ENCODE measurements at places on chromosomes 1 and 21.

- peak; percentile 59 for DNase-seq
Observed at GRCh38 chr1:204493145-204493983, 1.2 kb downstream of the PIK3C2B start.

- DNase-seq, result no peak
Observed at GRCh38 chr1:169786974-169787373, 7.7 kb downstream of the METTL18 start.

DNA sequence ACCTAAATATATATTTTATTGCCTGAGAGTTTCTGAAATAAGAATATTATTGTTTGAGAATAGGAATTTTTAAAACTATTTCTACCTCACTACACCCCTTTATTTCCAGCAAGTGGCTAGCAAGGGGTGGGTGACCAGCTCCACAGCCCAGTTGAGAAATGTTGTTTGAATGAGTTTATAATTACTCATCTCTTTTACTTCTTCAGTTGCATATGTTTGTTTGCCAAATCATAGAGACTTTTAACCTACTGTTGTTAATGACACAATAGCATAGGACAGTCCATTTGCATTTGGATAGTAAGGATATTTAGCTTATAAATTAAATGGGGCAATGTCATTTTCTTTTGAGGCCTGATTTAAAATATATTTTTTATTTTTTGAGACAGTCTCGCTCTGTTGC, 127.8 kb downstream of the NRDC start:
- DNase-seq, result no peak

GRCh38 chr1:164092603-164093353, 466.2 kb upstream of the PBX1 start:
- DNase-seq, result no peak

DNA sequence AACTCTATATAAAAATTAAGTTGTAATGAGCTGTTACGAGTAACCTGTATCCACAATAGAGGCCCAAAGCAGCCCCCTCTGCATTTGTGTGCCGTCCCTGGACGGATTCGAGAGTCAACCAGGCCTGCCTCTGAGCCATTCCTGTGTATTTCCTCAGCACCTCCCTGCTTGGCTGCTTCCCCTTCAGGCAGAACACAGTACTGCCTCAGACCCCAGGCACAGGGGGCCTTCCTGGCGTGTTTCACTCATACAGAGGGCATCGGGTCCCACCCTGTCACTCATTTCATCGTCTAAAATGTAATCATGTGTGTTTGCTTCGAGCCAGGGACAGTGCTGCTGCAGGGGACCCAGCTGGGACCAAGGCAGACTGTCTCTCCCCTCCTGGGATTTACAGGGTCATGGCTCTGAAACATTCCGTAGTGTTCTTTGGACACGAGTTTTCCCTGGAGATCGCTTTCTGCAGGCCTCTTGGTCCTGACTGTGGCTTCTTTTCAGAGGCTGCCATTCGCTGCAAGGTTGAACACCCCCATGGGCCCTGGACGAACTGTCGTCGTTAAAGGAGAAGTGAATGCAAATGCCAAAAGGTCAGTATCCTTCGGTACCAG, 19.4 kb downstream of the LGALS8 start:
- DNase-seq, result no peak

DNA sequence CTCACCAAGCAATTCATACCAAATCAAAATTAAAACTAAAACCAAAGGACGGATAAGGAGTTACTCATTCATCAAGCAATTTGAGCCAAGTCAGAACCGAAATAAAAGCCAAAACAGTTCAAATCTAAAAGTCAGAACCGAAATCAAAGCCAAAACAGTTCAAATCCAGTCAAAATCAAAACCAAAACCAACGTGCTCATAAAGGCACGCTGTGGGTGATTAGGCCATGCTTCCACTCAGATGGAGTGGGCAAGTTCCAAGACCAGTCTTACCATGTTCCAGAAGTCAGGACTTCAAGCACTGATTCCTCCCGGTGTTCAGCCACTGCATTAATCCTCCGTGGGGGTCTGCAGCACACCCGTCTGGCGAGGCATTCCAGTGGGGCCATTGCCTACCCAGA, 409.3 kb downstream of the TGFB2 start:
- DNase-seq, result no peak

GRCh38 chr1:79052829-79053449, 46.4 kb upstream of the ADGRL4 start:
- DNase-seq, result no peak

GRCh38 chr1:158112994-158113758, 67.5 kb upstream of the CD1D start:
- DNase-seq, result peak; percentile 87

DNA sequence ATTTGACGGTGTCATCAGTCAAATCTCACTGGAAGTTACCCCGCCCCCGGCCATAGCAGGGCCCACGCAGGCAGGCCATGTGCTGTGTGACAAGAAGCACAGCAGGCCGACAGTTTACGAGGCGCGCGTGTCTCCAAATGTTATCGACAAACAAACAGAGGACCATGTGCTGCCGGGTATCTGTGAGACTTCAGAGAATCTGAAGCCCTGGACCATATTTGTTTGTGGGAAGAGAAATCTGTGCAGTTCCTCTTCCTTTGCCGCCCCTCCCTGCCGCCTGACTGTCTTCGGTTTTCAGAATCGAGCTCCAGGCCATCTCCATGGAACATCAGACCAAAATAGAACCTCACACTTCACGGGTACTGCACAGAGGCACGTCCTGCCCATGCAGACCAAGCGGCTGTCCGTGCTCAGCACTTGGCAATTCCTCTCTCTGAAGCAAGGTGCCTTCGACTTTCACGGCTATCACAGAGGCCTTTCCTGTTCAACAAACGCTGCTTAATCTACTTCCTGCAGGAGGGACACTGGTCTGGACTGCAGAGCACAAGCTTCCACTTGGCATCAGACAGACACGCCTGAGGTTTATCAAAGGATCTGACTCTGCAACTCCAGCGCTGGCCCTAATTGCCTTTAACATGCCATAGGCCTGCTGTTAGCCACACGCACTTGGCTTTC, 135.7 kb upstream of the KRTAP19-8 start:
- DNase-seq, result no peak

GRCh38 chr1:183883623-183884022, 78.7 kb downstream of the RGL1 start:
- DNase-seq, result no peak

DNA sequence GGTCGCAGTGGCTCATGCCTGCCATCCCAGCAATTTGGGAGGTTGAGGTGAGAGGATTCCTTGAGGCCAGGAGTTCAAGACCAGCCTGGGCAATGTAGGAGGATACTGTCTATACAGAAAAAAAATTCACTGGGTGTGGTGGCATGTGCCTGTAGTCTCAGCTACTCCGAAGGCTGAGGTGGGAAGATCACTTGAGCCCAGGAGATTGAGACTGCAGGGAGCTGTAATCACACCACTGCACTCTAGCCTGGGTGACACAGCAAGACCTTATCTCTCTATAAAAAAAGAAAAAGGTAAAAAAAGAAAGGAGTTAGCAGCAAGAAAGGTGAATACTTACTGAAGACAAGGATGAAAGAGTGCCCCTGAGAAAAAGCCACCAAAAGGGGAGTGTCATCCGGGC, 23.7 kb upstream of the BCL10 start:
- DNase-seq, result no peak

DNA sequence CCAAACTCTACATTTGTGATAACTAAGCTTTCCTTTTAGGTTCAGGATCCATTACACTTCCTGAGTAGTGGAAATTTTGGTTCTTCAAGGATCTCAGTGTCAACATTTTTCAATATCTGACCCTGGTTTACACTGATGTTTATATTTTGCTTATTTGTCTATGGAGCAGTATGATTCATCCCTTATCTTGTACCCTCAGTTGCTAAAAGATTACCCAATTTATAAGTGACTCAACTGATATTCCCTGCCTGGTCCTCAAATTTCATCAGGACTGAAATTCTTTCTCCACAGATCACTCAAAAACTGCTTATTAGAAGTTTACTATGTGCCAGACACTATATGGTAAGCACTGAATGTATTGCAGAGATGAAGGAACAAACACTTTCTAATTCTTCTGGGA, 139.1 kb upstream of the CHRM3 start:
- DNase-seq, result no peak

DNA sequence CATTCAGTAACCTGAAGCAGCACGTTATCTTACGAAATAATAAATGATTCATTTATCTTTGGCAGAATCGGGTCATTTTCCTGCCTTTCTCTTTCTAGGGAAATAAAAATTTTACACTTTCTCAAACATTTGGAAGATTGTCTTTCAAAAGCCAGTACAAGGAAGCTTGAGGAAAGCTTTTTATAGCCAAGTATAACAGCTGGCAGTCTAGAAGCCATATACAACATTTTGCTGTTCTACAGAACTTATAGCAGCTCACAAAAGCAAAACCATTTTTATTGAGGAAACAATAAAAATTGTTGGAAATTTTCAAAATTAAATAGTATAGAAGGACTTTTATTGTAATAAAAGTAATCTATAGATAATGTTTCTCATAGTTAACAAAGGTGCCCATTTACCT, 448.6 kb downstream of the SMYD3 start:
- no peak for DNase-seq

DNA sequence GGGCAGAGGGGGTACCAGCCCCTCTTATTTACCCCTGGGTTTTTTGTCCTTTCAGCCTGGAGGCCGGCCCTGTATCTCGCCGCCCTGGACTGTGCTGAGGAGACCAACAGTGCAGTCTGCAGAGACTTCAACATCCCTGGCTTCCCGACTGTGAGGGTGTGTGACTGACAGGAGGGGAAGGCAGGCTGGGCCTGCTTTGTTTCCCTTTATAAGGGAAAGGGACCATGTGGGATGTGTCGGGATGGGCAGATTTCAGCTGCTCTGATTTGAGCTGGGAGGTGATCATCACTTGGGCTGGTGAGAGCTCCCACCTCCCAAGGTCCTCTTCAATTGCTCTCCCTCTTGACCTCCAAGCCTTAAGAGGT, 11.7 kb downstream of the QSOX1 start:
- no peak for DNase-seq

DNA sequence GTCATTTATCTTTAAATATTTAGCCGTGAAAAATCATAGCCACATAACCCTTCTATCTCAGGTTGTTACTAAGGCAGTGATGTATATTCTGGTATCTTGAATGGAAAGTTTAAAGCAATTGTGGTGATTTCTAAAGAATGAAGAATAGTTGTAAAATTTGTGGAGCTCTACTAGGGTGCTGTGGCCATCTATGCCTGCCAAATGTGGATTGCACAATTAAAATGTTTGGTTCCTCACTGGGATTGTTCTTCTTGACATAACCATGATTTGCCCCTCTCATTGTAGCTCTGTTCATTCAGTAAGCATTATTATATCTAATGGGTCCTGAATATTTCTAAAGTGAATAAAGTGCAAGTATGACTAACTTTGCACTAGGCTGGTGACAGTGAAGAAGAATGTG, 50.1 kb downstream of the AK4 start:
- no peak for DNase-seq

- DNase-seq, result no peak
Observed at GRCh38 chr1:208601561-208601960, 357.4 kb upstream of the PLXNA2 start.

- no peak for DNase-seq
Observed at GRCh38 chr1:209643285-209644020, 8.8 kb downstream of the LAMB3 start.
